ENCODE measurements at places on chromosomes 16 and 17.

GRCh38 chr17:77666881-77667395 lies 291.6 kb upstream of the TNRC6C start:
- DNase-seq: peak; percentile 51

DNA sequence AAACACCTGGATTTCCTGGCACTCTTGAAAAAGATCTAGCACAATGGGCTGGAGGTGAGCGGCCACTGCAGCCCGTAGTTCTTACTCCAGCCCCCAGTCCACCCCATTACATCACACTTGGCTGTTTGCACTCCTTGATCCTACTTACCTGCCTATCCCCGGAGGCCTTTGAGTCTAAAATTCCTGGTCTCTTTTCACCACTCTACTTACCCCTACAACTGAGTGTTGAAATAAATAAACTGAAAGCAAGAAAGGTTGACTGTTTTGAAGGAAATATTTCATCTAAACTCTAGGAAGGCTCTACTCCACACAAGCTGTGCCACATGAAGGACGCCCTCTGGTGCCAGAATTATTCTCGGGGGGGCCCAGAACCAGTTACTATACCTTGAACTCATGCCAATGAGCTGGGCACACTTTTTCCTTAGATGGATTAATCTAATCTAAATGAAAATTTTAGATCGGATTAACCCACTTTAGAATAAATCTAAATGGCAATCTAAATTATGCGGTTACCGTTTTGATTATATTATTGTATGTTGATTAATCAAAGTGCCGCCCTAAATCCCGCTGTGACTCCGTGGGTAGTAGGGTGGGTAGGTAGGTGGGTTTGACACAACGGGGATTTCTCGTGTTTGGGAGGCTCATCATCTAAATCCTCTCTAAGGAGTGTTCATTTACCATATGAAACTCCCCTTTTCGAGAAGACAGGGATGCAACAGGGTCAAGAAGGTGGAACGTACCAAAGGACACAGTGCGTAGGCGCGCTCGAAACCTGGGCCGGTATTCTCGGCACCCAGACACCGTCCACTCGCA lies 651 bp upstream of the EIF1 start:
- no peak for DNase-seq

DNA sequence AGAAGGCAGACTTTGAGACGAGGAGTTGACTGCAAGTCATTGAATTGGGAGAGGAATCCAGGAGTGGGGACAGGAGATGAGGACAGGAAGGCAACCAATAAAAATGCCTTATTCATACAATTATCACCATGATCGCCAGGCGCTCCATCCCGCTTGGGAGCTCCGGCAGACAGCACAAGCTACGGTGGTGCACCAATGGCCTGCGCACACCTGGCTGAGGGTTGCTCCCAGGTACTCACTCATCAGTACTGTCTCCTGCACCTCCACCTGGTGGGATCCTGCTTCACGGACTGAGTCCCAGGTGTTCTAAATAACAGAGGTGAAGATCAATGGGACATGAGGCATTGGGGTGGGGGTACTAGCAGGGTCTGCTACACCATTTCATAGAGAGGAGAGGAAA lies 160.0 kb upstream of the TNRC6C start:
- DNase-seq: no peak

- DNase-seq: no peak
Measured at GRCh38 chr16:57949013-57949412, 21.9 kb downstream of the CNGB1 start.

GRCh38 chr16:80611171-80611929 lies 70.6 kb downstream of the DYNLRB2 start:
- DNase-seq: no peak

- DNase-seq: no peak
Measured at GRCh38 chr17:27433521-27433920, 22.7 kb upstream of the KSR1 start.

DNA sequence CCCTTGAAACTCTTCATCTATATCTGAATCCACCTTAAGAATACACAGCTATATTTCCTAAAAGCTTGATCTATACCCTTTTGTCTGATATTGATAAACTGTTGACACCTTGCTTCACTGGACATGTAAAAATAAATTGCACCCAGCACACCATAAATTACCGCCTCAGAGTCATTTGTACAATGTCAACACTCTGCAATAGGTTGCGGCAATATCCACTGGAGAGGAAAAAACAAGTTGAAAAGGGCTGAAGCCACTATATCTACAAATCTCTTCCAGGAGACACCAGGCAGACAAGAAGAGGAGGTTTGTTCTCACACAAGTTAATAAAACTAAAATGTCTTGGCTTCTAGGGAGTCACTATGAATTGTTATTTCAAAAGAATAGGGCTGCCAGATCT lies 656.9 kb downstream of the CDH8 start:
- DNase-seq: no peak

DNA sequence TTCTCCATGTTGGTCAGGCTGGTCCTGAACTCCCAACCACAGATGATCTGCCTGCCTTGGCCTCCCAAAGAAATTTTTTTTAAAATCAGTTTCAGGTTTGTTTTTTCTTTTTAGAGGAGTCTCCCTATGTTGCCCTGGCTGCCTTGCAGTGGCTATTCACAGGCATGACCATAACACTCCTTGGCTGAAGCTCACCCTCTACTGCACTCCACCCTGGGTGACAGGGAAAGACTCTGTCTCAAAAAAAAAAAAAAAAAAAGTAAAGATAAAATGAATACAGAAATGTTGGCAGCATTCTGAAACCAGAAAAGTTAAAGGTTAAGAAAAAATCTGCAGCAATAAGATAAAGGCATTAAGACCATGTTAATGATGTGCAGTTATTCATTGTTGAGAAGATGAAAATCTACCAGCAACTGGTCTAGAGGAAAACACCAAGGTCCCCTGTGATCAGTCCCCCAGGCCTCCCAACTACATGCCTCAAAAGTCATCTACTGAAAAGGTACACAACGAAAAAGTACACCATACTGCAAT lies 15.1 kb downstream of the YWHAE start:
- DNase-seq: no peak

Data from effector memory CD4-positive, alpha-beta T cell (primary cell).